Fibroblast of skin of left quadriceps (primary cell): ENCODE measurements at places on chromosomes 3 and 15.

- peak; percentile 100 for DNase-seq
These were observed 151.2 kb upstream of the CDIN1 start for GRCh38 chr15:36428102-36428845.

DNA sequence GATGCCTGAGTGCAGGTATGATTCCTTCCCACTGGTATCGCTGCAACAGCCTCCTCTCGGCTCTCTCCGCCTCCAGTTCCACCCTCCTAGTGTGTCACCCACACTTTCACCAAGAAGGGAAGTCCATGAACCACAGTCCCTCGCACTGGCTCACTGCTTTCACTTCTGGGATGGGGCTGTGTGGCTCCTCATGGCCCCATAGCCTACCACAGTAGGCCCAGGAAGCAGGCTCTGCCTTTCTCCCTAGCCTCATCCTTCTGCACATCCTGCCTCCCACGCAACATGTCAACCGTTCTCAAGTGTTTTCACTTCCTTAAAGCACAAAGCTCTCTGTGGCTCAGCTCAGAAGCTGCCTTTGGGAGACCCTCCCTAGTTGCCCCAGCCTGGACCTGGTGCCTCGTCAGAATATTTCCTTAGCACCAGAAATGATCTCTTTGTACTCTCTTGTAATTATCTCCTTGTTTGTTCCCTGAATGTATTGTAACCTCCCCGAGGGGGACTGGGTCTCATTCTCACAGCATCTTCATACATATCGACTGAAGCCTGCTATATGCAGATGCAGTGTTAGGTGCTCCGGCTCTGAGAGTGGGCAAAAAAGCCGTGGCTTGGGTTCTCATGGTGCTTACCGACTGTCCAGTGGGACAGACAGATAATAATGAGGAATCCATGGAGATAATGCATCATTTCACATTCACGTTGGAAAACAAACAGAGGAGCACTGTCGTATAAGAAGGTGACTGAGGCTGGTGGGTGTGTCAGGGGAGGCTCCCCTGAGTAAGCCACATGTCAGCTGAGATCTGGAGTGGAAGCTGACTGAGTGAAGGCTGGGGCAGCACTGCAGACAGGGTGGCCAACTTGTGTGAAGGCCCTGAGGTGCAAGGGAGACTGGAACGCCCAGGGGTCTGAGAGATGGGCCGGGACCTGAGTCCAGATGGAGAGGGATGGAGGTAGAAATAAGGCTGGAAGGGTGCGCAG is 107.1 kb downstream of the DGKG start:
- DNase-seq, result no peak

DNA sequence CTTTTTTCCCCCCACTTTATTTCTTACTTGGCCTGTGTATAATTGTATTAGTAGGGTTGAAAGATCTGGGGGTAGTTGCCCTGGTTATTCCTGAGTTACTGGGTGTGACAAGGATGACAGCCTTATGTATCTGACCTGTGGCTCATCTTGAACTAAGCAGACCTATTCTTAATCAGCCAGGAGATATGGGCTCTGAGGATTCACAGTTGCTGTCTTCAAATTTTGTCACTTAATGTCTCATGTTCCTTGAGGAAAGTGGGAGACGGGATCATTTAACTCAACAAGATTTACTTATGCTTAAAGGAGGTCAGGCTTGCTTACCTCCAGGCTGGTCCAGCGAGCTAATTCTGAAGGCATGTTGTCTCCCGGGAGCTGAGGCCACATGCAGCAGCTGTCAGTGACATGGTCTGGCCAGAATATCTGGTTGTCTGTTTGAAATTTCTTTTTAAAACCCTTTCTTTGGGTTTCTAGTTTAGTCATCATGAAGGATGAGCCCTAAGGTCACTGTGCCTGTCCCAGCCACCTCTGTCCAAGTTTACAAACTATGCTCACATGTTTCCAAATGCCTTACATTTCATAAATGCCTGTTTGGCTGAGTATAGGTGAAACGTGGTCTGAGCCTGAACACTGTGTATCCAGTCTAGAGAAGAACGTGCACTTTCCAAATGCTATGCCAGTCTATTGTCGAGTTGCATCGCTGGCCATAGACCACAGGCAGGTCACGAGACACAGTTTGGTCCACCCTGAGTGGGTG is 26.8 kb downstream of the LRTM1 start:
- DNase-seq, result no peak

GRCh38 chr3:2847062-2847841 is 262.9 kb downstream of the IL5RA start:
- no peak for DNase-seq

- no peak for DNase-seq
These were observed 67.9 kb downstream of the IQCH start for GRCh38 chr15:67322481-67322880.

DNA sequence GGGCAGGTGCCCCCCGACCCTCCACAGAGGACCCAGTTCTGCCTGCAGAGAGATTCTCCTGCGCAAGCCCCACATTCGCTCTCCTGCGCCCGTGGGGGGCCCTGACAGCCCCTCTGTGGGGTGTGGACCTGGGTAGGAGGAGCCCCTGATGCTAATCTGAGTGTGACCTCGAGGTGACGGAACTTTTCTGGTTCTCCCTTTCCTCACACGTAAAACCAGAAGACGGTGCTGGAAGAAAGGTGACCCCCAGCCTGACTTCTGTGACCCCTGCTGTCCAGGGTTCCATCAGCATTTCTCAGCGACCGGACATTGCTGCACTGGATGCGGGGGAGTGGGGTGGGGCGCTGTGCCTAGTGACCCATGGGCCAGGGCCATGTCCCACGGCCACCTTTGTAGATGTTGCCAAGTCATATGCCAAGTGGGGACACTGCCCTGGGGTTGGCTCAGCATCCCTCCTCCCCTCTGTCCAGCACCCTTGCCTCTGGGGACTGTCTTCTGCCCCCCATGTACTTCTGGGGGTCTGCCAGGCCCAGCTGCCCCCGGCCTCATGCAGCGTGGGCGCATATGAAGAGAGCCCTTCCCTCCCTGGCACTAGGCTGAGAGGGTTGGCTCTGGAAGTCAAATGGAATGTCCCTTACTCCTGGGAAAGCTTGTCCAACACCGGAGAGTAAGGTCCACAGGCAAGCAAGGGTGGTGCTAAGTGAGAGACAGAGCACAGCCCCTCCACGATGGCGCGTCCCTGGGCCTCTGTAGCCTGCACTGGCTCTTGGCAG is 129.1 kb upstream of the MEF2A start:
- DNase-seq, result no peak

DNA sequence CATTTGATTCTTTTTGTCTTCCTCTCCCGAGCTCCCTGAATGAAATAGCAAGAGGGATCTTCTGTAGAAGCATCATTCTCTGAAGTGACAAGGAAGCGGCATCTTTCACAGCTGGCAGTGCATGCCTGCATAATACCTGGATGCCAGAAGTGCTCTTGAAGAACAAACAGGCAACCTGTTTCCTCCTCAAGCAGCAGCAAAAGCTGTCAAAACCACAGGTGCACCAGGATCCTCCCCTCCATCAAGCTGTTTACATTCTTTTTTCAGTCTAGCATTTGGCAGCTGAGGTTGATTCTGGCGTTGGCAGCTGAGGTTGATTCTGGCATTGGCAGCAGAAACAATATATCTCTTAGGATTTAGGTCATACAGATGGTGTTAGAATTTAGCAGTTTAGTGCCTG is 979.0 kb downstream of the TUSC7 start:
- DNase-seq, result no peak

GRCh38 chr3:184665101-184665500 is 46.8 kb downstream of the MAGEF1 start:
- DNase-seq, result no peak

DNA sequence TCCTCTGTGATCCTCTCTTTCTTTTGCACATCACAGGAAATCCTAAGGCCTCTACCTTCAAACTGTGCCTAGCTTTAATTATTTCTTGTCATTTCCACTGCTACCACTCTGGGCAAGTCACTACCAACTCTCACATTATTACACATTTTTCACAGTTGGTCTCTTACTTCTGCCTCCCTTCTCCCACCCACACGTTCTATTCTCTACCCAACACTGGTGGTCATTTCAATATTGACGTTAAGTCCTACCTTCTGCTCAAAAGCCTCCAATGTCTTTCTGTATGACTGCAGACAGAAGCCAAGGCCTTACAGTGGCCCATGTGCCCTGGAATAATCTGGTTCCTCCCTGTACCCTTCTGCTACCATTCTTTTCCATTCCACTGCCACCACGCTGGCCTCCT is 3.9 kb downstream of the KCNMB2 start:
- no peak for DNase-seq

DNA sequence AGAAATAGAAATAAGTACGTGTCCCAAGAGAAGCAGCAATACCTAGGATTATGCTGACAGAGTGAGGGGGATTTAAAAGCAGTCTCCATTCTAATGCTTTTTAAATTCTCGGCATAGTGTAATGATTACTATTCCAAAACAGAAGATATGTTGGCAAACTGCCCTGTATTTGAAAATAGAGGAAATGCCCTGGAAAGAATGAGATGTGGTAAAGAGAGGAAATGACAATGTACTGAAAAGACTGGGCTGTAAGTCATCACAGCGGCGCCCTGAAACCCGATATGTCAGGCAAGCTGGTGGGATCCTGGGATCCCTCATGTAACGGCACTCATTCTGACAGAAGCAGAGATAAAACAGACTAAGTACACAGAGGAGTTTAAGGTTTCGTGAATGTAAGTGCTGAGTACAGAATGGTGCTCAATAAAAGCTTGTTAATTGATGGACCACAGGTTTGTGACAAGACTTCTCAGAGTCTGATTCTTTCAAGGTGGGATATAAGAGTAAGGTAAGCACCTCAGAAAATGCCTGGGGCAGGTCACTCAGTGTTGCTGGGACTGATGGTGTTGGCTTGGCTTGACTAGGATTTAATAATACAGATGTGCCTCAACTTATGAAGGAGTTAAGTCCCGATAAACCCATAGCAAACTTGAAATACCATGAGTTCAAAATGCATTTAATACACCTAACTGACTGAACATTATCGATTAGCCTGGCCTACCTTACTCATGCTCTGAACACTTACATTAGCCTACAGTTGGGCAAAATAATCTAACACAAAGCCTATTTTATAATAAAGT is 91.4 kb downstream of the NFKBIZ start:
- peak; percentile 99 for DNase-seq

GRCh38 chr15:77173487-77173886 is 102.6 kb upstream of the TSPAN3 start:
- no peak for DNase-seq

DNA sequence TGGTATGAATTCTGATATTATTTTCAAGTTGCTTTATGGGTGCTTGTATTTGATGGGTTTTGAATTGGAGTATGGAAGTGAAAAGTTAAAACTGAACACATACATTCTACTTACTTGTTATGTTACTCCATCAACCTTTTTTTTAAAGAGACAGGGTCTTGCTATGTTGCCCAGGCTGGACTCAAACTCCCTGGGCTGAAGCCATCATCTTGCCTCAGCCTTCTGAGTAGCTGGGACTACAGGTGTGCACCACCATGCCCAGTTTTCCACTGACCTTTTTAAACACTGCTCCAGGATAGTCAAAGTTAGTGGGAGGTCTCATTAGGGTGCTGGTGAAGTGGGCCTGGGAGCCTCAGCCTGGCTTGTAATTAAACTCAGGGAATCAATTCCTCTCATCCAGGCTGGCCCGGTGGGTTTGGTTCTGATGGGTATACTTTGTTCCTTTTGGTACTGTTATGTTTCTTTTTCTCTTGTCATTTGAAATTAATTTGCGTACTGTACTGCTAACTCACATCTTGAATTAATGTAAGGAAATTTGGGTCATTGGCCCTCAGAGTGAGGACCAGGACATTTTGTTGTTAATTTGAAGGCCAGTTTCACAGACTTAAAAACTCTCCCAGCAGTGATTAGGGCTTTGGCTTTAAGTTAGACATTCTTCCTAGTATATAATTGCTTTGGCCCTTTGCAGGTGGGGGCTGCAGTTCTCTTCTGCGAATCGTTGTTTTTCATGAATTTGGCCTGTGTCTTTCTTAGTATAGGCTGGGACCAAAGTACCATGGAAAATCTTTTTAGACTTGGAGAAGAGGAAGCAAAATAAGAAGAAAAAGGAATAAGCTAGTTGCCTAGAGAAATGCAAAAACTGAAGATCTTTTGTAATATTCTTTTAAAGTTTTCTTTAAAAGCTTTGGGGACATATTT is 66.9 kb downstream of the FNDC3B start:
- DNase-seq, result no peak

DNA sequence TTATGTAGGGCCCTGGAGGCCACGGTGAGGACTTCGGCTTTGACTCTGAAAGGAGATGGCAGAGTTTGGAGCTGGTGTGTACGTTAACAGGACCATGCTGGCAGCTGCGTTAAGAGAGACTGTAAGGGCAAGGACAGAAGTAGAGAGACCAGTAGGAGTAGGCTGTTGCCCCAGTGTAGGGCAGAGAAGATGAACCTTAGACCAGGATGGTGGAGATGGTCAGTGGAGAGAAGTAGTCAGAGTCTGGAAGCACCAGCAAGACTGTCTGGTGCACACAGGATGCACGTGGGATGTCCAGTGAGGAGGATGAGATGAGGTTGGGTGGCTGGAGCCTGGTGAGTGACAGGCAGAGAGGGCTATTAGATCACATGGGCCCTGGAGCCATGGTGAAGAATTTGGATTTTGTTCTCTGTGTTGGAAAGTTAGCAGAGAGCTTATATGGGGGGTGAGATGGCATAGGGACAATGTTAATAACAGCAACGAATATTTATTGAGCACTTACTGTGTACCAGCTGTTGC is 150.1 kb downstream of the IGF1R start:
- DNase-seq, result no peak

DNA sequence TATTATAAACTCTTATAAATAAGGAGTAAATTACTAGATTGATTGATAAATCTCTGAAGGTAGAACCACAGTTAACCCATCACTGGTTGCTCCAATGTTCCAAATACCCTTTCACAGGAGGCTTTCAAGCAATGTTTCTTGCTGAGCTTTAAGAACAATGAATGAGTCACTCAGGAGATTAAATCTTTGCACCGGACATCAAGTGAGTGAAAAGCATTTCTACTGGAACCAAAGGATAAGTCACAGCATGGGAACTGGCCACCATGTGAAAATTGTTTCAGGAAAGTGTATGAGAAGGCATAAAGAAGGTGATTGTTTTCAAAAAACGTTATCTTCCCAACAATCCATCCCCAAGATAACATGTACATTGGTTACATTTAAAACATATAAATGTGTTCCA is 90.6 kb downstream of the CNTN3 start:
- DNase-seq, result no peak

DNA sequence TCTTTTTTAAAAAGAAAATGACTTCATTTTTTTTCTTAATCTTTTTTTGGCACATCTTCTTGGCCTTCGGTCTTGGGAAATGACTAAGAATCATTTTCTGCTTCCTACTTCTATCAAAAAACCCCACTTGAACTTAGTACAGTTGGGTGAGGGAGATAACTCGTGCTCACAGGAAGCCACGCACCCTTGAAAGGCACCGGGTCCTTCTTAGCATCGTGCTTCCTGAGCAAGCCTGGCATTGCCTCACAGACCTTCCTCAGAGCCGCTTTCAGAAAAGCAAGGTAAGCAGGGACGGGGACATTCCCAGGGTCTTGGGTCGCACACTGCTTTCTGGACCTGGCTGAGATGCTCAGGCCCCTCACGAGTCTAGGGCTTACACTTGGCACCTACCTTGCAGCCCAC is at the start of gene CCR4:
Gene CCR4 (plus strand): TSS at position 235 of the 402 bp plus-strand sequence. CDS start 1,779 bp downstream, outside the sequence.
- no peak for DNase-seq

- no peak for DNase-seq
These were observed 96.7 kb downstream of the AKAP13 start for GRCh38 chr15:85477061-85477460.
